ENCODE measurements at places on chromosomes 6 and 20.

GRCh38 chr6:149755300-149756260 is 6.0 kb downstream of the PCMT1 start:
- DNase-seq: no peak

GRCh38 chr6:131443014-131443413 is 130.0 kb upstream of the ARG1 start:
- DNase-seq: no peak

- DNase-seq: peak; percentile 43
Measured at GRCh38 chr6:7050872-7051779, 56.6 kb upstream of the RREB1 start.

DNA sequence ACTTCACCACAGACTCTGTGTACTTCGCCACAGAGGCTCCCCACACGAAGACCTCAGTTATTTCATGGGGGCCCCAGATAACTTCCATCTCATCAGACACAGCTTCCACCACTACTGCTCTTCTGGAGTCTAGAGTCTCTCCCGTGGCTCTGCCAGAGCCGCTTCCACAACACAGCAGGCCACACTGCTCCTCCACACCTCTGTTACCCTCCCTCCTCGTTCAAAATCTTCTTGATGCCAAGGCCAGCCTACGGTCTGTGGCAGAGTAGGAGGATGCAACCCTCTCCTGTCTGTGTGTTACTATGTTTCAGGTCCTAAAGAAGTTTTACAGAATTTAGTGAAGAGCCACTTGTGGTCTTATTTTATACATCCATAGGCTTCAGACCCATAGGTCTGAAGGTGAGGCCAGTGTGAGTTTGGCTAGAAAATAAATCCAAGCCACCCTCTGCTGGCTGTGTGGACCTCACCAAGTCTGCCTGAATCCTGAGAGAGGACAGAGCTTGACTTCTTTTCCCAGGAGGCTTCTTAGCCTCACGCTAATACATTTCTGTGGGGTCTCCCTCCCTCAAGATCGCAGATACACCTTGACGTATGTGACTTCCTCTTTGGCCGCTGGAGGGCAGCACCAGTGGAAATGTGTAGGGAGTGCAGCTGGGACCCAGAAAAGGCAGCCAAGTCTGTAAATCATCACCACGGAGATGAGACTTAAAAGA is 197.7 kb downstream of the FAXC start:
- no peak for DNase-seq

- no peak for DNase-seq
Measured at GRCh38 chr6:148273962-148274752, 68.5 kb upstream of the SASH1 start.

DNA sequence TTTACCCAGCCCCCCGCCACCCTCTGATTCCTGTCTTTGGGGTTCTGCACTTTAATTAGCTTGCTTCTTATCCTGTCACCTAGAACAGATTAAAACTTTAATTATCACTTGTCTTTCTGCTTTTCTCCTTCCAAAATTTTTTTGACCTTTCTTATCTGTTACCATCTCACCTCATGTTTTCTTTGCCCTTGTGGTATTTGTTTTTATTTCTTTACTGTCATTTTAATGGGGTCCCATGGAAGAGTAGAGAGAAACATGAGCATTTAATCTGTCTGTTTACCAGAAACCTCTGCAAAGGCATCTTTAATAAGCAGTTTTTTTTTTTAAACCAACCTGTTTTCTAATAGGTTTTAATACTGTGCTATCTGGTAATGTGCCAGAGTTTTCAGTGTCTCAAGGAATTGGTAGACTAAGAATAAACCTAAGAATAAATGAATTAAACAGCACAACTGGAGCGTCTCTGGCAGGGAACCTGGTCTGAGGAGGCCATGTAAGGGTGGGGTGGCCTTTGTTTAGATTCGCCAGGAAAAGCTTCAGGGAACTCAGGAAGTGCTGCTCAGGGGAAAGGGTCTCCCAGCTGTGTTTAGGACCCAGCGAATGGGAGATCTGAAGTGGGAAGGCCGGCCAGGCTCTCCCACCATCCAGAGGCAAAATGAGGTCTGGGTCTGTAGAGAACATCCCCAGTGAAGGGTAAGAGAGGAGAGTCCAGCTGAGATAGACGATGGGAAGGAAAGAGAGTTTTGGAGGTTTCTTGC is 69.8 kb downstream of the ARID1B start:
- DNase-seq: no peak

DNA sequence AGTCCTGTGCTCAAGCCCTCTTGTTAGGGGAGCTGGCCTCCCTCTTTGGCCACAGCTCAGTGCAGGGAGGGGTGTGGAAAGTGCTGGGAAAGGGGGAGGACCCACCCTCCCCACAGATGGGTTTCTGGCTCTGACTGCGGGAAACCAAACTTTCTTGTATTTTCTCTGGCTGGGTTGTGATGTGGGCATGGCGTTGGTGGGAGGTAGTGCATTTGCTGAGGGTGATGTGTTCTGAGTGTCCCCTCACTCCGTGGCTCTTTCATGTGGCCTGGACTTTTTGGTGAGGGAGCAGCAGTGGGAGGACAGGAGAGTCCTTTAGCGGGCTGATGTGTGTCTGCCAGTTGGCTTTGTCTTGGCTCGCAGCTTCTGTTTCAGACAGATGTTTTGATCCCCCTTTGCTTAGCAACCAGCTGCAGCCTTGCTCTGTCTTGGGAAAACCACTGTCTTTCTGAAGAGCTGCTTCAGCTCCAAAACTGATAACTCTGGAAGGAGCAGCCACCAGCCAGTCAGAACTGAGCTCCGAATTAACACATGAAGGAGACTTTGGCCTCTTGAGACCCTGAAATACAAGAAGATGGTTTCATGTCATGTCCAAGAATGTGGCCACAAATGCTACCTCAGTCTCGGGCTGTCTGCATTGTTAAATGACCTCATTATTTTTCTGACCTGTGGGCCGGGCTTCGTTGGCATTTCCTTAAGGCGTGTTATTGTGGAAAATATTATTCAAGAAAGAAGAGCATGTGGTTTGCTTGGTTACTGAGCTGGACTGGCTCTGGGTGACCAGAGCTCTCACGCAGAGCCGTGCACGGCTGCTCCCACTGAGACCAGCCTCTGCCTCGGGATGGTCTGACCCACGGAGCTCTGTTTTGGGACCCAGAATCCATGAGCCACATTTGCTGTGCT is 21.5 kb downstream of the SYNJ2 start:
- DNase-seq: no peak

DNA sequence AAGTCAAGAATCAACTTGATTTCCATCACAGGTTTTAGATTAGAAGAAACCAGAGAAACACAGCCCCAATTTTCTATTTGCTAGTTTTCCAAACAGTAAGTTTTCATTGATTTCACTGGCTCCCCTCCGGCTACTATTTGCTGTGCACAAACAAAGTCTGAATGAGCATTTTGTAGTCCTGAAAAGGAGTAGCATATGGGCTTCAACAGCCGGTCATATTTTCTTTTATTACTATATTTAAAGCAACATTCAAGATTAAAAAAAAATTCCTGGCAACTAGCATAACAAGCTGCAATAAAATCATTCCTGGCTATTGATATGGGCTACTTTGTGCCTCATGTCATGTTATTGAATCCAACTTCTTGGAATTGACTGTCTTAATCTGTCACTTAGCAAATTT is 48.3 kb downstream of the CARMIL1 start:
- no peak for DNase-seq

GRCh38 chr20:22569353-22569752 is 15.0 kb downstream of the FOXA2 start:
- no peak for DNase-seq

- no peak for DNase-seq
Measured at GRCh38 chr6:88972504-88973423, 9.3 kb upstream of the RNGTT start.

DNA sequence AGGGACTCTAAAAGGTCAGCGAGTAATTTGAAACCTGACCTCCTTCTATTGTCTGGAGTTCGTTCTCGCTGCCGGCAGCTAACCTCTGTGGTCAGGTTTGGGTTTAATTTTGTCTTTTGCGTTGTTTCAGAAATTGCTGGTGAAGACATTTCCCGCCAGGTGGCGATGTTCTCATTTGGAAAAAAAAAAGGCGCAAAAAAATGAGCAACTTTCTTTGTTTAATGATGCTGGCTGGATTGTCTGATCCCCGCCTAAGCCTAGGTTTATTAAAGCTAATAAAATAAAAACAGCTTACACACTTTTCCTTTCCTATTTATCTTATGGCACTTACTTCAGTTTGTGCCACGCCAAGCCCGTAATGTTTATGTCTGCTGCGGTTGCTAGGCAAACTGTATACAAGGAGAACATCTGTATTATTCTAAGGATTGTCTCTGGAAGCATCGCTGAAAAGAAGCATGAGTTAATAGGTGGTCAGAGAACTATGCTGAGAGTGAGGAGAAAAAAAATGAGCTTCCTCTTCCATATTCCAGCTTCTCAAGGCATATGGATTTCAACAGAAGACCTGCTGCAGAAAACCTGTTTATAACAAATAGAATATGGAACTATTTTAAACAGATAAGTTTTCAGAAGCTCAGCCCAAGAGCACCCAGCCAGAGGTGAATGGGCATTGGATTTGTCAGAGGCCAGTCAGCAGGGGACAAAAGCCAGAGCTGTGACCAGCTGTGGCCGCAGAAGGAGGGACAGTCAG is 205.7 kb downstream of the DOK5 start:
- DNase-seq: no peak

- no peak for DNase-seq
Measured at GRCh38 chr6:36999061-36999750, 6.2 kb upstream of the FGD2 start.

- no peak for DNase-seq
Measured at GRCh38 chr20:24034820-24035219, 46.2 kb upstream of the GGTLC1 start.

GRCh38 chr6:106025655-106026054 is 60.5 kb upstream of the PRDM1 start:
- DNase-seq: no peak

GRCh38 chr6:161168281-161168891 is 105.5 kb downstream of the AGPAT4 start:
- DNase-seq: no peak

DNA sequence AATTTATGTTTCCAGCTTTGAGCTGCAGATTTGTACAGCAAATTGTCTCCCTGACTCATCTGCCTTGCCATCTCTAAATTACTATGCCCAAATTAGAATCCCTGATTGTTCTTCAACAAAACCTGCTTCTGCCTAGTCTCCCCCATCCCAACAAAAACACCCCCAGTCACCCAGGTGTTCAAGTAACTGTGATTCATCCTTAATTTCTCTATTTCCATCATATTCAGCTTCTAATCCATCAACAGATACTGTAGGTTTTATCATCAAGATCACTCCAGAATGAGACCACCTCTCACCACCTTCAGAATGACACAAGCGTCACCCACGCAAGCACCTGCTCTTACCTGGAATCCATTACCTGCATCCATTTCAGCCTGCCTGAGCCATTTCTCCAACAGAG is 498.5 kb downstream of the PRKN start:
- no peak for DNase-seq

DNA sequence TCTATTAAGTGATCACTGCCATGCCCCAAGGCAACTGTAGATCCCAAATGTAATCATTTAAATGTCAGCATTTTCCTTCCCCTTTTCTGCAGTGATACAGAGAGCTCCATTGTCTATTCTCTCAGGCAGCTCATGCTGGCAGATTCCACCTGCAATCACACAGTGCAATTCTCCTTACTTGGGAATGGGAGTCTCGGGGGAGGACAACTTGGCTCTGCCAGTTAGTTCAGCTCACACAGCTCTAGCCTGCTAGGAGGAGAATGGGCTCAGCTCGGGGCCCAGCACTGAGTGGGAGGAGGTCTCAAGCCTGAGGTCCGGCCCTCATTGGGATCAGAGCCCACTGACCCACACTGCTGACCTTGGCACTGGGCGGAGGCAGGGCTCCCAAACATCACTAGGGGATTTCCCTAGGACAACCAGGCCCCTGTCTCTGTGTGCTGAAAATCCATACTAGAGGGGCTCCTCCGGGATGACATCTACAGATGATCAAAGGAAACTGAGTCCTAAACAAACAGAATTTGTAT is 109.2 kb upstream of the ASF1A start:
- DNase-seq: peak; percentile 28

- no peak for DNase-seq
Measured at GRCh38 chr6:35629876-35630378, 58.8 kb downstream of the FKBP5 start.

DNA sequence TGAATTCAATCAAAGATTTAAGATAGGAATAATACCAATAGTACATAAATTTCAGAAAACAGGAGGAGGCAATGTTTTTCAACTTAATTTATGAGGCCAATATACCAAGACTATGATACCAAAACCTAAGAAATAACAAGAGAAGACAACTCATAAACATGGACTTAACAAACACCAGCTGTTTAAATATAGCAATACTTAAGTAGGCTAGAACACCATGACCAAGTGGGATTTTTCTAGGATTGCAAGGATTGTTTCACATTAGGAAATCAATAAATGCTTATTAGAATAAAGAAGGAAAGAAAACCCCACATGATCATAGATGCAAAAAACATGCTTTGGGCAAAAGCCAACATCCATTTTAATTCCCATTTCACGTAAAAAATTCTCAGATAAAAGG is 355.1 kb downstream of the EPM2A start:
- DNase-seq: no peak

DNA sequence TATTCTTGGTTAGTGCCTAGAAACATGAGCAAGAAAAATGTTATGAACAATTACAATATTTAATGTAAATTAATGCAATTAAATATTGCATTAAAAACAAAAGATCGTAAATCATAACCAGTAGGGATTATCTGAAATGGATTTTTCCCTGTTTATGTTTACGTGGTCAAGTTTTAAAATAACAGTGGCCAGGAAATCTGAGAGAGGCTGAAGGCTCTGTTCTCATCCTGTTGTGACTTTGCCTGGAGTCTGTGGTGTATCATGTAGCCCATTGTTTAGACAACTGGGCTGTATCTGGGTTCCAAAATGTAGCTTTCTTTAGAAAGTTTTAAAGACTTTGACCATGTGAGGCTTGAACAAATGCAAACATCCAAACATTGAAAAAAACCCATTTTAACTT is 2.4 kb downstream of the MYO6 start:
- DNase-seq: no peak
